ENCODE measurements at places on chromosomes 4 and X. TPM values are rescaled to one million over a fixed set of nuclear protein-coding genes. Genes with fewer than 3 reads are reported as not detected.

DNA sequence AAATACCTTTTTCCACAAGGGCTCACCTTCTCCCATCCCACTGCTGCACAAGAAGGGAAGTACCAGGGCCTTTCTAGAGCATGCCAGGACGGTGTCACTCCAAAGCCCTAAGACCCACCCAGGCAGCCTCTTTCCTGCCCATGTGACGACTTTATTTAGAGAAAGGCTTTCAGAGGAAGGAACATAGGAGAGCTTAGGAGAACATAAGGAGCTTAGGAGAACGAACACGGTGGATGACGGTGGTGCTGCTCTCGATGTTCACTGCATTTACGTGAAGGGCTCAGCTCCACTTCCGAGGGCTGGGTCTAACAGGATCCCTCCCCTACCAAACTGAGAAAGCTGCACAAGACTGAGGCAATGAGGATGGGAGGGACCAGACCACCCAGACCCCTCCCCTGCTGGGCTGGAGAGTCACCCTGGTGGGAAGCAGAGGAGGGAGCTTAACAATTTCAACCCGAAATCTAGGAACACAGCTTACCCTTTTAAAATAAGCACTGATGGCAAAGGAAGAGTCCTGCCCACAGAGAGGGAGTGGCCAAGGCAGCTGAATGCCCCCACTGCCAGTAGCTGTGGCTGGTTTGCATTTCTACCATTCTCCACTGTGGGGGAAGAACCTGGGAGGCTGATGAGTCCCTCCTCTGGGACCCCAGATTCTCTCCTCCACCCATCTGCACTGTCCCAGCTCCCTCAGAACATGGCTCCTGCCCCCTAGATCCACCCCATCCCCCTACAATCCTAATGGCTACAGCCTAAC, 29.8 kb downstream of the ZFYVE28 start:
- DNase-seq: no peak

GRCh38 chr4:10622728-10623127, 61.8 kb downstream of the CLNK start:
- no peak for DNase-seq

GRCh38 chr4:65656008-65656407, 14.3 kb downstream of the EPHA5 start:
- no peak for DNase-seq

- DNase-seq: peak; percentile 72
Observed at GRCh38 chrX:103464774-103465117, 54.5 kb downstream of the RAB40A start.

HHIP gene
- total RNA-seq: 9.7 TPM

DNA sequence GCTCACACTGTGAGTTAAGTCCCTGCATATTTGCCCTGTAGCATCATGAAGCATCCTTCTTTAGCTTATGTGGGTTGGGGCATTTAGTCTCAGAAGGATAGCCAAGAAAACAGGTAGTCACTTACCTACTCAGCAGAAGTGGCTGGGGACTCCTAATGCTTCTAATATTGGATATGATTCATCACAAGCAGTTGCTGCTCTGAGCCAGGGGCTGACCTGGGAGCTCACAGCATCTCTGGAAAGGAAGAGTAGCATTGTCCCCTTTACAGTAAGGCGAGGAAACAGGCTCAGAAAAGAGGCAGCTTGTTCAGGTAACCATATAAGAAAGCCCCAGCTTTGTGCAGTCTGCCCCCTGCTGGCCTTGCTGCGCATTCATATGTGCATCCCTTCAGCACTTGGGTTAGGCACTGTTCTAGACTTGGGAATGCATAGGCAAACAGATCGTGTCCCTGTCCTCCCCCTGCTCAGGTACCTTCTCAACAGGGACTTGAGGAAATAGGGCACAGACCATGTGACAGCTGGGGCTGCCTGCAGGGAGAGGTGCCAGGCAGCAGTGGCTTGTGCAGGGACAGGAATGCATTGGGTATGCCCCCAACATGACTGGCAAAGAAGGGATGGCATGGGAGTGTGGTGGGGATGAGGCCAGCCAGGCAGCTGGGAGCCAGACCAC, 35.7 kb upstream of the TBC1D14 start:
- DNase-seq: peak; percentile 85

DNA sequence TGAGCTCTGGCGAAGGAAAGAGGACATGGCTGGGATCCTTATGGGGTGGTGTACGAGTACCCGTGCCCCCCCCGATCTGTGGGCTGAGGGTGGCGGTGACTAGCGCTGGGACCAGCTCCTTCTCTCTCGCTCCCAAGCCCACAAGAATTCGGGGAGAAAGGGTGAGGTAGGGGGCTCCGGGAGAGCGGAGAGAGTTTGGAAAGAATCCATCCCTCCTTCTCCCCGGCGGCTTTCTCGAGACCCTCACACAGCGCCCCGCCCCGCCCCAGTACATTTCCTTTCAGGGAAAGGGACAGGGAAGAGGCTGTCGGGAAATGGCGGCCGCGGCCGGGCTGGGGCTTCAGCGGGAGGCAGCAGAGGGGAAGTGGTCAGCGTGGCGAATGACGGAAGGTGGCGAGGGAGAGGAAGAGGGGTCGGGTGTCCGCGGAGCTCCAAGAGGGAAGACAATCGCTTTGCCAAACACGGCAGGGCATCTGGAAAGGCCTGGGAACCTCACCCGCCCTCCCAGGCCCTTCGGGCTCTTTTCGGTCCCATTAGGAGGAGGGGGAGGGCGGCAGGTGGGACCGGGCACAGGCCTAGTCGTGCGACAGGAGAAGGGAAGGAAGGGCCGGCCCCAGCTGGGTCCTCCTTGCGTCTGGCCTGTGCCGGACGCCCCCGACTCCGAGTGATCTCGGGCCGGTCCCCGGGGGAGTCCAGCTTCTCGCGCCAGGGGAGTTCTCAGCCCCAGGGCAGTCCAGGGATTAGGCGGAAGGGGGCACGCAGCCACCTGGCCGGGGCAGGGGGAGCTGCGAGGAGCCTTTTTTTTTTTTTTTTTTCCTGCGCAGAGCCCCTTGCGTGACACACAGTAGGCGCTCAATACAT, 10.2 kb downstream of the HNRNPH2 start:
- peak; percentile 77 for DNase-seq

GRCh38 chrX:65925592-65925991, 114.3 kb downstream of the VSIG4 start:
- DNase-seq: no peak

DNA sequence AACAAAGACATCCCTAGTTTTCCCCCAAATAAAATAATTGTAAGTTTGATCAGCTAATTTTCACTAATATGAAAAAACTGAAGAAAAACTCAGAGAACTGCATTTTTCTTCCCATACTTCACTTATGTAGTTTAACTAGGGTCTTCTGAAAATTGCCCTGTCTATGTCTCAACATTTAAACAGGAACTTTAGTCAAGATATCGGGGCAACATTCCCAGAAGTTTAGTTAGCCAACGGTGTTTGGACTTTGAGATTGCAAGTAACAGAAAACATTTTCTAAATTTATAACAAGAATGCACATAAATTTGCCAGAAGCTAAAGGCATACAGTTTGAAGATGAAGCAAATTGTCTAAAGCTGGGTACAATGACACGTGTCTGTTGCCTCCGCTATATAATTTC, 201.1 kb downstream of the ARAP2 start:
- DNase-seq: no peak

DNA sequence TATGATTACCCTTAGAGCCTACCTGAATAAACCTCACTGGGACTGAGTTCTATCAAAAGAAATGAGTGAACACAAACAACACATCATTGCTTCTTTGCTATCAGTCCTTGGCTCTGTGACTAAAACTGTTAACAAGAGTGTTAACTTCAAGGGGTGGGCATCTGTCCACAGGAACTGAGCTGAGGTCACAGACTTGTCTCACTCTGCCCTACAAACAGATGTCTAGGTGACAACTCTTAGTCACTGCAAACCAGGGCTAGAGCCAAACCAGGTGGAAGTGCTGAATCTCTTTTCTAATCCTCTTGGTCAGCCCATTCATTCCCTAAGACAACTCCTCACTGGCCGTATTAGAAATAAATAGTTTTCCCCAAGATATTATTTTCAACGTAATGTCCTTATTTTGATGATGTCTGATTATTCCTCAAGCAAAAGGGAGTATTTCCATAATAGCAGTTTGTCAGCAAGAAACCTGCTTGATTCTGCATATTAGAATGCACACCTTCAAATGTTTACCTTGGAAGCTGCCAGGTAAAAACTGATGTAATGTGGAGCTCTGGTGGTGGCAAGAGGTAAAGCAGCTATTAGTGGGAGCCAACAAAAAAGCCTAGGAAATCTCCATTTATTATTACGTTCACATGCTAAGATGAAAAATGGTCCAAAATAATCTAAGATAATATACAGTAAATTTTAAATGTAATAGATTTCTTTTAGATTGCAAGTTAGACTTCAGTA, 4.0 kb downstream of the COL25A1 start:
- DNase-seq: no peak

CENPVL1 gene
- total RNA-seq: not detected

GRCh38 chr4:148852092-148852699, 410.0 kb upstream of the NR3C2 start:
- no peak for DNase-seq

MMRN1 gene
- not detected for total RNA-seq

CCKAR gene
- total RNA-seq: not detected

CNKSR2 gene
- total RNA-seq: 18.5 TPM

YIPF7 gene
- not detected for total RNA-seq

DNA sequence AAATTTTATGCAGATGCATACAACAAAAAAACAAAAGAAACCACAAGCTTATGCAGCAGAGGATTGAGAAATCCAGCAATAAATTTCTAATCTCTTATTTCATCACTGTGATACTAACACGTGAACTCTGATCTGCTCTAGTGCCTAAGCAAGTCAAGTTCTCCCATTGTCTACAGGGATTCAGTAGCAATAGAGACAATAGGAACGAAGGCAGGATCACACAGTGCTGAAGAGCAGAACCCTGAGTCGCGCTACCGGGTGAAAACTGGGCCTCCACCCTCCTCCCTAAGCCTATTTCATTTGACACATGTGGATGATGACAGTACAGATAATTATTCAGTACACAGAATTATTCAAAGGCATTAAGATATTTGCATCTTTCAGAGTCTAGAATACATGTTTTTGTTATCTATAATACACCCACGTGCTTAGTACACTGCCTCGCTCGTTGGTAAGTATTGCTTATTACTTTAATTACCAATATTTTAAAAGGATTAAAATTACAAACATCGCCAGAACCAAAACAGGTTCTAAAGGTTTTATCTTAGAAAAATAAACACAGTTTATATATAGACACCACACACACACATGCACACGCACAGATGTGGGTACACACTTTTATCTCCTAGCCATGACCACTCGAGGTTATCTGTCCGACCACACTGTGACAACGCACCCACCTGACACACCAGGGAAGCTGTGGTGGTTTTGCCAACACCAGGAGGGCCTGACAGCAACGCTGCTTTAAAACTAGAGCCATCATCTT, 60.1 kb downstream of the RFC1 start:
- no peak for DNase-seq

GRCh38 chr4:120466429-120466828, 399.8 kb upstream of the MAD2L1 start:
- DNase-seq: no peak

DNA sequence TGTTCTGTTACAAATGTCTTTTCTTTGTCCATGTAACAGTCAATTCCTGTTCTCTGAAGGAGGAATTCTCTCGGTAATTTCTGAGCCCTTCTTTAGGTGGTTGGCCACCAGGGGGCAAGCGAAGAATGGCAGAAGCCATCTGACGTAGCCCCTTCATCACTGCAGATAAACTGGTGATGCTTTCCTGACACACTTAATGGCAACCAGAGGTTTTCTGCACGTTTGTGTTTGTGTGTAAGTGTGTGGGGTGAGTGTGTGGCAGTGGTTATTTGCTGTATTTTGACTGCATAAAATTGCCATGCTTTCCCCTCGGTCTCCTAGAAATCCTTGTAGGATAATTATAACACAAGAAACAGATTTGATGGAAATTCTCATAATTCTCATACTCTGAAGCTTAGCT, 64.8 kb upstream of the STOX2 start:
- DNase-seq: peak; percentile 89

CC2D2A gene
- 13.3 TPM for total RNA-seq

FAM13A gene
- 51.2 TPM for total RNA-seq

DNA sequence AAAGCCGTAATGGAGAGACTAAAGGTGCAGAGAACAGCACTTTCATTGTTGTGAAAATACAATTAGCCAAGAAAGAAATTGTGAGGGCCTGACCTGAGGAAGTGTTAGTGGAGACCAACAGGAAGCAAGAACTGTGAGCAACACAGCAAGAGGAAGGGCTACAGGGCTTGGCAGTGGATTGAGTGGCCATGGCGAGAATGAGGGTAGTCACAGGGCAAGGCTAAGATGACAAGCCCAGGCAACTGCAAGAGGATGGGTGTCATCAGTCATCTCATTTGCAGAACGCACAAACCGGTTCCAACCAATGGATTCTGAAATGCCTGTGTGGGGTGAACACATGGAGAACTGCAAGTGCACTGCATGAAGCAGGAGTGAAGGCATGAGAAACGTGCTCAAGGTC, 3.6 kb downstream of the SLC10A6 start:
- no peak for DNase-seq

PABPC1L2A gene
- 1.5 TPM for total RNA-seq

CLIC2 gene
- 0.56 TPM for total RNA-seq

- DNase-seq: no peak
Observed at GRCh38 chr4:14152834-14153519, 525.5 kb upstream of the BOD1L1 start.

- DNase-seq: no peak
Observed at GRCh38 chr4:82429728-82430192, 502 bp downstream of the HNRNPDL start.

DNA sequence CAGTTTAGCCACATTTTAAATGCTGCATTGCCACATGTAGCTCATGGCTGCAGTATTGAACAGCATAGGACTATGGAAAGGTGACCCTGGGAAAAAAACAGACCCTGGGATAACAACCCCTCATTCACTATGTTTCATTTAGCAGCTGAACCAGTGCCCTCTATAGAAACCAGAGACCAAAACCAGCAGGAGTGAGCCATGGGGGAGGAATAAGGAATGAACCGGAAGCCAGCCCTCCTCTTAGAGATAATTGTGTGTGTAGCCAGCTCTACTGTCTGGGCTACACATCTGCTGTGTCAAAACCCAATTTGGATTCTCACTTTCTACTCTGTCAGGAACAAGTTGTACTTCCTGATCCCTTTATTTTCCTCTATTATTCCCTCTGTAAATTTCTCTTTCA, 158.5 kb upstream of the S100G start:
- DNase-seq: no peak

Data from glutamatergic neuron (in vitro differentiated cells).